KBM-7 (cell line): ENCODE measurements at places on chromosomes 1 and 21.

GRCh38 chr1:12543740-12544154 is 74.3 kb downstream of the DHRS3 start:
- no peak for DNase-seq

DNA sequence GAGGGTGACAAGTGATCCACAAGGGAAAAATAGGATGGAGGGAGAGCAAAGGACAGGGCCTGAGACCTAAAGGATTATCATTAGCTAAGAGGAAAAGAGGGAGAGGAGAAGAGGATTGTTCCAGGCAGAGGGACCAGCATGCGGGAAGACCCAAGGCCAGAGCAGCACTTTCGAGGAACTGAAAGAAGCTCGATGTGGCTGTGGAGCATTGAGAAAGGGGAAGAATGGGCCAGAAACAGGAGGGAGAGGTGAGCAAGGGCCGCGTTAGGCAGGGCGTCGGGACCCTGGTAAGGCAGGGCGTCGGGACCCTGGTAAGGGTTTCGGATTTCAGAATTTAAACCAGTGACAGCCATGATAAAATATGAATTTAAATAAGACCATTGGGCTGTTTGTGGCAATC is 22.8 kb upstream of the CSF1 start:
- DNase-seq = no peak

DNA sequence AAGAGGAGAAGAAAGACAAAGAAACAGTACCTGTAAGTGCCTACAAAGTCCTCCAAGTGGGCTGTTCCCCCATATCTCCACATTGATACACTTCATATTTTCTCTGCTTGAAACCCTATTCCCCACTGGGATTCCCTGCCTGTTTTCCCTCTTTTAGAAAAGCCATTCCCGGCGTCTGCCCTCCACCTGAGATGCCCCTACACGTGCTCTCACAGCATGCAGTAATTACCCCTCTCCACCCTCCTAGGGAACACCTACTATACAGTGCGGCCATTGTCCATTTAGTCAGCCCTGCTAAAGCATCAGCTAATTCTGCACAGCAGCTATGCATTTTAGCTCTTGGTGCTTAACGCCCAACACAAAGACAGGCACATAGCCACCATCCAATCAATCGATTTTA is 135.7 kb upstream of the TIAM1 start:
- no peak for DNase-seq

DNA sequence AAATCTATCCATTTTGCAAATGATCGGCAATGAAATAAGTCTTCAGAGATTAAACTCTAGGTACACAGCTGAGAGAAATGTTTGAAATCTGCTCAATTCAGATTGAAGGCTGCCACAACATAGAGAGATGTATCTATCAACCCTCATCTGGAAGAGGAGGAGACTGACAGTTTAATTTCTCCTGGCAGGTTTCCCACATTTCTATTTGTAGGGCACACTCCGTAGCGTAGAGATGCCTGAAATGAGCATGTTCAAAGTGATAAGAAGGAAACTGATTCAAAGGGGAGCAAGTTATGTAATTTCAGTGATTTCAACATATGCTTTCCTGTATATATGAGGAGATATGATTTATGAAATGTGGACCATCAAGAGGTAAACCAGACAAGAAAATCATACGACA is 44.1 kb downstream of the NIBAN1 start:
- no peak for DNase-seq

- no peak for DNase-seq
These were observed 18.6 kb upstream of the TTC22 start for GRCh38 chr1:54819733-54820132.

DNA sequence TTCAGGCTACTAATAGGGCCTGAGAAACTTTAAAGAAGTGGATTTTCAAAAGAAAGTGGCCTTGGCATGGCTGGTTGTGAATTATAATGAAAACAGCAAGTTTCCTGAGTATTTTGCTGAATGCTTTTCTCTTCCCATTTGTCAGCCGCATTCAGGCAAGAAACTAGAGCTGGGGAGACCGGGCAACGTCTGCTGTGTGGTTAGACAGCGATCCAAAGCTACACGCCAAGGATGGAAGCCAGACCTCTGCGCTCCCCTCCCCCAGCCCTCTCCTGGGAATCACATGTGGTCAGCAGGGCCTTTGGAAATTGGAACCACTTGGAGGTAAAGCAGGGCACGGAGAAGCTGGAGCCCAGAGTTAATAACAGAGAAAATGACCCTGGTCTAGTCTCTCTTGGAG is 114.1 kb upstream of the CD34 start:
- no peak for DNase-seq

DNA sequence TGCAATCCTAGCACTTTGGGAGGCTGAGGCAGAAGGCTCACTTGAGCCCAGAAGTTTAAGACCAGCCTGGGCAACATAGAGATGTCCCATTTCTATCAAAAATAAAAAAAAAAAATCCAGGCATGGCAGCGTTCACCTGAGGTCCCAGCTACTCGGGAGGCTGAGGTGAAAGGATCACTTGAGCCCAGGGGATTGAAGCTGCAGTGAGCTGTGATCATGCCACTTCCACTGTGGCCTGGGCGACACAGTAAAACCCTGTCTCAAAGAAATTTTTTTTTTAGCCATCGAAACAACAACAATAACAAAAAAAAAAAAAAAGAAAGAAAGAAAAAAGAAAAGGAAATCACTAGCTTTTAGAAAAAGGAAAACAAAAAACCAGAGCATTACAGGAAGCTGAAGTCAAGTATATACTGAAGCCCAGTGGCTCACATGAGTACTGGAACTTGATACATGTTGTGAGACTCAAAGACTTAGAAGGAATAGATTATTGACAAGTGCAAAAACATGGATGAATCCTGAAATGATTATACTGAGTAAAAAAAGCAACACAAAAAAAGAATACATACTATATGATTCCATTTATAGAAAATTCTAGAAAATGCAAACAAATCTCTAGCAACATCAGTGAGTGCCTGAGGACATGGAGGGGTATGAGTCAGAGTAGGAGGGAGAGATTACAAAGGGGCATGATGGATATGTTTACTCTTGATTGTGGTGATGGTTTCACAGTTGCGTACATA is 6.1 kb upstream of the RABGAP1L start:
- DNase-seq = no peak

DNA sequence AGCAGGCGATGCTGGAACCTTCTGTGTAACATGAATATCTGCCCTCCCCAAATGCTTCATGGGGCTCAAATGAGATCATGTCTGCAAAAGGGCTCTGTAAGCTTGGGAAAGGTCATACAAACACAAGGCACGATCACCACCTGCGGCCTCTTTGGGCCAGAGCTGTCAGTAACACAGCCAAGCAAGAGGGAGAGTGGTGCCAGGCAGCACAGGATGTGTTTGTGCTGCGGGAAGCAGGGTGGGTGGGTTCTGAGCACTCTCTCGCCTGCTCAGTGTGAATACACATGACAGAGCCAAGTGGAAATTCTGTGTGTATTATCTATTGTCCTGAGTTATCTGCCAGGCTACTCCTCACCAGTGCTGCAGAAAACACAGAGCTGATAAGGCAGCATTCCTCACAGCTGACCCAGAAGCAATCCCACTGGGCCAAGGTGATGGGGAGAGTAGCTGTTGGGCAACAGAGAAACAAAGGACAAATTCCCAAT is 101.2 kb downstream of the LAMC2 start:
- DNase-seq = no peak

- peak; percentile 57 for DNase-seq
These were observed 3.3 kb downstream of the B3GALT2 start for GRCh38 chr1:193183019-193183627.

- DNase-seq = peak; percentile 87
These were observed 173.7 kb downstream of the ZBTB18 start for GRCh38 chr1:244224487-244225430.

GRCh38 chr21:44913425-44914175 is 7.1 kb downstream of the ITGB2 start:
- DNase-seq = no peak

- no peak for DNase-seq
These were observed 109.0 kb downstream of the TMEM53 start for GRCh38 chr1:44565259-44565750.

DNA sequence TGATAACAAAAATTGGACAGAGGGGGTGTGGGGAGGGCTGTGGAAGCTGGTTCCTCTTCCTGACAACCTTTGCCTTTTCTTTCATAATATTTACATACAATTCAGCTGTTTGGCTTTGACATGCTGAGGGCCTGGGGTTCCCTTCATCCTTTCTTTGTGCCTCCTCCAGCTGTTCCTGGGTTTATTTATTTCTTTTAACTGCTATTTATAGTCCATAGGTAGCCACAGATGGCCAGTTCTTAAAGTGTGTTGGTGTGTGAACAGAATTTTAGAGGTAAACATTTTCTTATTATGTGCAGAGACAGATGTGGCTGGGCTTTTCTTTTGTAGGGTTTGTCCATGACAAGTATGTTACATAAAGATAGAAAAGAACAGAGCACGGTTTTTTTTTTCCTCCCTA is 34.1 kb upstream of the CNIH3 start:
- no peak for DNase-seq

DNA sequence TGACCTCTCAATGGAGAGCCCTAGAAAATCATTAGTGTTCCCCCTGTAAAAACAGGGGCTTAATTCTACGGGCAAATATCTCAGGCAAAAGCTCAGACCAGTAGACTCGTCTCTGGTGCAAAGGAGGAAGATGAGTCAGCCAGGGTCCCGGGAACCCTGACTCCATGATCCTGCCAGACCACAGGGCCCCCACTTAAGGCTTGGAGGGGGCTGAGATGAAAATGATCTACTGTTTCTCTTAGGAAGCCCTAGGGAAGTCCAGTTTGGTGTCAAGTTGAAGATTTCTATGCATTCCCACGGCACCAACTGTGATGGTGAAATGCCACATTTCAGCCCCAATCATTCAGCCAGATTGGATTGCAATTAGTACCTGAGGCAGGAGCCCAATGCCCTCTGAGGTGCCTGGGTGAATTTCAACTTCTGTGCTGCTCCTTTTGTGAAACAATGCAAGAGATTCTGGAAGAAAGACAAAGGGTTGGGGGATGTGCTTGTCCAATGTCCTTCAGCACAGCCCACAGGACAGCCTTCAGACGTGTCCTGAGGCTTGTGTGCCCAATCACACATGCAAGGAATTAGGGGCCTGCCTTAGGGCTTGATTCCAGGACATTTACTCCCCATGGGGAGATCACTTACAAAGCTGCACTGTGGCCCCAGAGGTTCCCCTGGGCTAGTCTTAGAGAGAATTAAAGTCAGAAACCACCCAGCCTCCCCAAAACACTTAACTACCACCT is 18.1 kb downstream of the NAV1 start:
- no peak for DNase-seq

DNA sequence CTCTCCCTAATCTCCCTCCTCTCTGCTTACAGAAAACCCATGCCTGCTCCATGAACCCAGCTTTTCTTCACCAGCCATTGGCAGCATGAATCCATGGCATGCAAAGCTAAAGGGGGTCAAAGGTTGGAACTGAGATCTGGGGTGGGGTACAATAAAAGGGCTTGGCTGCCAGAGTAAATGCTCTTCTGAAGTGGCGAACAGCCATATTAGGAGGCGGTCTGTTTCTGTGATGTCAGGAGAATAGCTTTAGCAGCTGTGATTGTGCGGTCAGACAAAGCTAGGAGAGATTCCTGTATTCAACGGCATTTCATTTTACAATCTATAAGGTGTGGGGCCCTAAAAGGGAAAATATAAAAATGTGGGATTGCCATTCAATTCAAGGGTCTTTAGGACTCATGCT is 71.7 kb upstream of the TMPRSS2 start:
- no peak for DNase-seq

- DNase-seq = no peak
These were observed 66.0 kb upstream of the NRIP1 start for GRCh38 chr21:15130751-15131150.
